Spleen (tissue), 13 donors: ENCODE measurements at places on chromosomes 5 and 9. TPM values are rescaled to one million over a fixed set of nuclear protein-coding genes. Genes with fewer than 3 reads are reported as not detected.

- peak; percentile 19 for DNase-seq
Observed at GRCh38 chr5:176780176-176781053, 29.9 kb upstream of the UNC5A start.

- DNase-seq, result no peak
Observed at GRCh38 chr5:55724281-55724680, 12.2 kb upstream of the SLC38A9 start.

- DNase-seq, result no peak
Observed at GRCh38 chr9:14428781-14429230, 114.9 kb upstream of the NFIB start.

DNA sequence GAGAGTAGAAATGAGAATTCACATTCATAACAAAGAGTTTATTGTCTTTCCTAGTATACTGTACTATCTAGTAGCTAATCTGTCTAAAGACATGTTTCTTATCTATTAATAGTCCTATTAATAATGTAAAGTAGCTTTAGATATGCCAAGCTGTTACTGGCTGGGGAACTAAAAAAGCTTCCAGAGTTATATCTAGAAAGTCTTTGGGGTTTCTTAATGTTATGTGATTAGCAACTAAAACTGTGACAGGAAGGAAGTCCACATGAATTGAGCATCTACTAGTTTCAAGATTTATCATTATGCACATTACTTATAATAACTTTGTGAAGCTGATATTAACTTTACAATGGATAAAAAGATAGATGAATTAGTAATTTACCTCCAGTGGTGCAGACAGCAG lies 122.7 kb upstream of the CDKN2B start:
- no peak for DNase-seq

GRCh38 chr9:137195525-137196220 lies 4.9 kb downstream of the TPRN start:
- DNase-seq, result no peak

- no peak for DNase-seq
Observed at GRCh38 chr9:8769153-8769552, 969.6 kb upstream of the DMAC1 start.

MYMK gene
- polyA plus RNA-seq, result not detected

OBP2B gene
- polyA plus RNA-seq, result 0.16 TPM

RANBP17 gene
- 0.64 TPM for polyA plus RNA-seq

PCDHB13 gene
- 0.38 TPM for polyA plus RNA-seq
